ENCODE measurements at places on chromosomes 2 and 18. TPM values are rescaled to one million over a fixed set of nuclear protein-coding genes. Genes with fewer than 3 reads are reported as not detected.

GRCh38 chr2:8593243-8593642 lies 88.6 kb upstream of the ID2 start:
- no peak overlapping the region for H3K4me3 ChIP-seq
- no peak overlapping the region for H3K27ac ChIP-seq
- H3K4me1 ChIP-seq = no peaks in the 10 kb centered on the region
- H3K27me3 ChIP-seq = peaks cover 23% of the 10 kb centered on the region
- no peaks in the 10 kb centered on the region for H3K36me3 ChIP-seq

- no peak overlapping the region for H3K27ac ChIP-seq
- no peaks in the 10 kb centered on the region for H3K36me3 ChIP-seq
- H3K4me3 ChIP-seq = no peak overlapping the region
- no peak for DNase-seq
- H3K4me1 ChIP-seq = peaks cover 40% of the 10 kb centered on the region
Observed at GRCh38 chr2:37825586-37825985, 99.5 kb upstream of the RMDN2 start.

The LAMA3 gene
- total RNA-seq = not detected

The IL1B gene
- total RNA-seq = not detected

The AGXT gene
- total RNA-seq = not detected

All from osteocyte (in vitro differentiated cells).